Posterior vena cava (tissue), 2 donors: ENCODE measurements at places on chromosomes 7 and 10.

DNA sequence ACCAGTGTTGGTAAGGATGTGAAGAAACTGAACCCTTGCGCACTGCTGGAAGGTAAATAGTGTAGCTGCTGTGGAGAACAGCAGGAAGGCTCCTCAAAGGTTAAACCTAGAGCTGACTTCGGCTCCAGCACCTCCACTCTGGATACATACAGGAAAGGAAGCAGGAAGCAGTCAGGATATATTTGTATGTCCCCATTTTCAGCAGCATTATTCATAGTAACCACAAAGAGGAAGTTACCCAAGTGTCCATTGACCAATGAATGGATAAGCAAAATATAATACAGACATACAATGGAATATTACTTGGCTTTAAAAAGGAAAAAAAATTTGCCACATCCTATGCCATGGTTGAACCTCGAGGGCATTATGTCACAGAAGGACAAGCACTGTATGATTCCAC, 15.0 kb downstream of the RET start:
- no peak for DNase-seq

DNA sequence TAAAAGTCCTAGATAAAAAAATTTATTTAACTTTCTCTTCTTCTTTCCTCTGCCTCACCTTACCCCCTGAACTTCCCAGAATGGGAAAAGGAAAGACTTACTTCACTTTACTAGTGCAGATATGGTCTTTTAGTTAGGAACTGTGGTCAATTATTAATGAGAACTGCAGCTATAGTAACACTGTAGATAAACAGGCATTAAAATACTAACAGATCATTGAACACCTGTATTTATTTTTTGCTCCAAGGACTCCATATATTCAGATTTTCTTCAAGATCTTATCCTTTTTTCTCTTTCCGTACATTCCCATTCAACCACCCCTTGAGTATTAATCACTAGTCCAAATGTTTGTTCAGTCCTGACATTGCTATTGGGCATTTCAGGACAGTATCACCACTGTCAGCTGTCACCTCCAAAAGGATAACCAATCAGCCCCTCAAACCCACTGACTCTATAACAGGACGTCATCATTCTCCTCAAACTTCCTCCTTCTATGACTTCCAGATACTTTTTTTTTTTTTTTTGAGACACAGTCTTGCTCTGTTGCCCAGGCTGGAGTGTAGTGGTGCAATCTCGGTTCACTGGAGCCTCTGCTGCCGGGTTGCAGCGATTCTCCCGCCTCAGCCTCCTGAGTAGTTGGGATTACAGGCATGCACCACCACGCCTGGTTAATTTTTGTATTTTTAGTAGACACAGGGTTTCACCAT, 4.2 kb downstream of the CPVL start:
- DNase-seq, result no peak

DNA sequence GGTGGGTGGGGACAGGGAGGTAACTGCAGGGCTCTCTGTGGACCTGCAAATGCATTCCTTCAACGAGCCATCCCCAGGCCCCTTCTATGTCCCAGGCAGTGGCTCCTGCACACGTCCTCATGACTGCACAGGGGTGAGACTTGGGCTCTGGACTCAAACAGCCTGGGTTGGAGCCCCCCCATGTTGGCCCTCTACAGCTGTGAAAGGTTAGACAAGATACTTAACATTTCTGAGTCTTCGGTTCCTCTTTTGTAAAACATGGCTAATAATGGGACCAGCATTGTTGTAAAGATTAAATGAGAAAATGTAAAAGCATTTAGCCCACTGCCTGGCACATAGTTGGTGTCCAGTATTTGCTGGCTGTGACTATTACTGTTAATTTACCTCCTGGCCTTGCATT, 41.8 kb downstream of the CHST3 start:
- DNase-seq, result no peak

- no peak for DNase-seq
These were observed 516 bp downstream of the ZNHIT1 start for GRCh38 chr7:101218236-101219125.

DNA sequence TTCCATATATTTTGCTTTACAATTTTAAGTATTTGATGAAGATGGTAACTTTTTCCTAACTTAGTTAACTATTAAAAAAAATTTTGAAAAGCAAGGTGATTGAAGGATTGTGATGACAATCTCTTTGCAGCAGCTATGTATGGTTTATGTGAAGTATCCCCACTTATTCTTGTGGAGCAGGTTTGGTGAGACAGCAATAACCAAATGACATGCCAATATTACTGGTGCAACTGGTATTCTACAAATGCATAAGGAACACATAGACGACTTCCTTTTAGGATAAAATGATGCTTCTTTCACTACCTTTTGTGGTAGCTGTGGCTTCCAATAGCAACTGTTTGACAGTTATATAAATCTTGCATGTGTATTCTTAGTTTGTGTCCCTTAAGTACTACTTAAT, 465.3 kb downstream of the PLXDC2 start:
- no peak for DNase-seq

DNA sequence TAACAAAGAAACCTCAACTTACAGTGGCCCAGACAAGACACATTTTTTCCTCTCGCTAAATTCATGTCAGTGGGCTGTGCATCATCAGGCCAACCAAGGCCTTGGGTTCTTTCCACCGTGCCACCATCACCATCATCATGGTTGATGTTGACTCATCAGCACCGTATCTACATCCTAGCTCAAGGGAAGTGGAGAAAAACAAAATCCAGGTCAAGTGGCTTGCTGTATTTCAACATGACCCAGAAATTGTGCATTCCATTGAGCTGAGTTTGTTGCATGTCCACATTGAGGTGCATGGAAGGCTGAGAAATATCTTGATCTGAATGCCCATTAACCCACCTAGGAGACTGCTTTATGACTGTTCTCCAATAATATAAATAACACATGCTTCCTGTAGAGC, 312.4 kb upstream of the CDC14C start:
- DNase-seq, result no peak

- no peak for DNase-seq
These were observed 70.4 kb downstream of the ST8SIA6 start for GRCh38 chr10:17383801-17384555.

DNA sequence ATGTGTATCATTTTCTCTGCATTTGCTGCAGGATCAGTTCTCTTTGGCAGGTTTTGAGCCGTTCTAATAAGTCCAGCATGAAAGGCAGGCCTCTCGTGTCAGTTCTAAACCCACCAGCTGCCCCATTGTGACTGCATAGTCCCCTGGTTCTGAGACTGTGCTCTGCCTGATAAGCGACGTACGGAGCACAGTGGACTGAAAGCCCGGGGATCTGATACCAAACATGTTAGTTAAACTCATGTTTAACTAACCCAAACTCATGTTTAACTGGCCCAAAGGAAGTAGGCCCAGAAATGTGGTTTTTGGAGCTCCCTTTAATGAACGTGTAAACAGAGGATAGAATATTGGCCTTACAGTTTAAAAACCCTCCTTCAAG, 98.0 kb upstream of the PDCD4 start:
- no peak for DNase-seq

DNA sequence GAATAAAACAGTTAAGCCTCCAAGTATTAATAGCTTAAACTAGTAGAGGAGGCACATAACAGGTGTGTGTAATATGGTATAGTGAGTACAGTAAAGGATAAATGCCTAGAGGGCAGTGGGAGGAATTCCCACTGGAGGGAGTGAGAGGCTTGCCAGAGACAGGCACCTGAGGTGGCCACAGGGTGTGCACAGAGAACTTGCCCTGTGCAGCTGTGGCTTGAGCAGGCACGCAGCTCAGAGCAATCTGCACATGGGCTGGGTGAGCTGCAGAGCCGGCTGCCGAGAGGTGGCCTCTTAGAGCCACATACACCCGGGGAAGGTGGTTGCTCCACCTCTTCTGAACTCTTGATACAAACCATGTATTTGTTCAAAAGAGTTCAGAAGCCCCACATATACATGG, 237.1 kb downstream of the COBL start:
- DNase-seq, result no peak

- no peak for DNase-seq
These were observed 19.6 kb downstream of the GIMAP5 start for GRCh38 chr7:150756858-150757257.

- DNase-seq, result no peak
These were observed 110.7 kb downstream of the RALA start for GRCh38 chr7:39733881-39734632.

- peak; percentile 72 for DNase-seq
These were observed 2.6 kb upstream of the OPN4 start for GRCh38 chr10:86651631-86652331.

DNA sequence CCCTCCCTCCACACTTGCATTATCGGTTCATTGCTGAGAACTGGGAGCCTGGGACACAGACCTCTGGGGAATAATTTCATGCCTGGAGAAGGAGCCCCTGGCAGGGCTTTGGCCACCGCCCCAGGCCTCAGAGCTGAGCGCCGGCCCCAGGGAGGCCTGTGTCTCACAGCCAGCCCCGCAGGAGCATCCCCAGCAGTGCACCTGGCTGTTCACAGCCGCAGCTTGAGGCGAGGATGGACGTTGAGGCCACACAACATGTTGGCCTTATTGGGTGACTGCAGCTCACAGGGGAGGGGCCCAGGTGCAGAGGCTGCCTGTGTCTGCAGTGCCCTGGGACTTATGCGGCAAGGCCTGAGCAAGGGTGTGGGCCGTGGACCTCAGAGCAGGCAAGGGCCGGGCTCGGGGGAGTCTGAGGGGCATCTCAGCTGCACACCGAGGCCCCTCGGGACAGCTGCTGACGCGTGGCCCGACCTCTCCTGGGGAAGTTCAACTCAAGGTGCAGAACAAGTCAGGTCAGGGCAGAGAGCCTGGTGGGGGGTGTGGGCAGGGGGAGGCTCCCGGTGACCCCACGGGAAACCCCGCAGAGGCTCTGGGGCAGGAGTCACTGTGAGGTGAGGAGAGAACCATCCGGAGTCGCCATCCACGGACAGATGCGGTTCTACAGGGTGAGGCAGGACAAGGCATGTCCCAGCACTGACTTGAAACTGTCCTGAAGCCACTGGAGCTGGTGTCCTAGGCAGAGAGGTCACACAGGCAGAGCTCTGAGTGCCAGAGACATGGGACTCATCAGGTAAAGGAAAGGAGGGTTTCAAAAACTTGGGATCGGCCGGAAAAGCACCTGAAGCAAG, 13.1 kb upstream of the UBE3C start:
- DNase-seq, result no peak

DNA sequence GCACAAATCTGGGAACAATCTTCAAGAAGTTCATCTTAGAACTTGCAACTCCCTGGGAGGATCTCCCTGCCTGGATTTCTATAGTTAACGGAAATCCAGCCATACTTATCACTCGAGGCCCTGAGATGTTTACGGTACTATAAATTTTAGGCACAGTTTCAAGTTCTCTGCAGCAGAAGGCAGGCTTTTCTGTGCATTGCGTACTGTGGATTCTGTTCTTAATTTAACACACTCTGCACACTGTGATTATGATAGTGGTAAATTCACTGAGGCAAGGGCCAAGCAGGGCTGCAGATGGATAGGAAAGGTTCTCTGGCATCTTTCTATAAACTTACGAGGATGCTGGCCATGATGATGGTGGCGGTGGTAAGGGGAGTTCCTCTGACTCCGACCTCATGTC, 10.6 kb downstream of the INHBA start:
- no peak for DNase-seq

DNA sequence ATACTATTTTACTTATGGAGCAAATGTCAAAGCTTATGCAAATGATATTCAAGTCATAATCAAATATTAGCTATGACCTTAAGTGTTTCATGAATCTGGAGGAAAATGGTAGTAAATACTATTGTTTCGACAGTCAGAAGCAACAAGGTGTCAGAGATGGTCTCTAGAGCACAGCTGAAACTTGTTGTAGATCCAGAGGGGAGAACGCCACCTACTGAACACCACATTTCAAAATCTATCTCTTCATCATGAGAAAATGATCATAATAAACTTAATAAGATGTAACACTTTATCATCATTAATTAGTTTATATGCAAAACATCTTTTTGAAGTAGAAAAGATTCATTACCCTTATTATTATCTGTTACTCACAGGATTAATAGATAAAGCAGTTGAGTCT, 418.7 kb downstream of the GATA3 start:
- no peak for DNase-seq

DNA sequence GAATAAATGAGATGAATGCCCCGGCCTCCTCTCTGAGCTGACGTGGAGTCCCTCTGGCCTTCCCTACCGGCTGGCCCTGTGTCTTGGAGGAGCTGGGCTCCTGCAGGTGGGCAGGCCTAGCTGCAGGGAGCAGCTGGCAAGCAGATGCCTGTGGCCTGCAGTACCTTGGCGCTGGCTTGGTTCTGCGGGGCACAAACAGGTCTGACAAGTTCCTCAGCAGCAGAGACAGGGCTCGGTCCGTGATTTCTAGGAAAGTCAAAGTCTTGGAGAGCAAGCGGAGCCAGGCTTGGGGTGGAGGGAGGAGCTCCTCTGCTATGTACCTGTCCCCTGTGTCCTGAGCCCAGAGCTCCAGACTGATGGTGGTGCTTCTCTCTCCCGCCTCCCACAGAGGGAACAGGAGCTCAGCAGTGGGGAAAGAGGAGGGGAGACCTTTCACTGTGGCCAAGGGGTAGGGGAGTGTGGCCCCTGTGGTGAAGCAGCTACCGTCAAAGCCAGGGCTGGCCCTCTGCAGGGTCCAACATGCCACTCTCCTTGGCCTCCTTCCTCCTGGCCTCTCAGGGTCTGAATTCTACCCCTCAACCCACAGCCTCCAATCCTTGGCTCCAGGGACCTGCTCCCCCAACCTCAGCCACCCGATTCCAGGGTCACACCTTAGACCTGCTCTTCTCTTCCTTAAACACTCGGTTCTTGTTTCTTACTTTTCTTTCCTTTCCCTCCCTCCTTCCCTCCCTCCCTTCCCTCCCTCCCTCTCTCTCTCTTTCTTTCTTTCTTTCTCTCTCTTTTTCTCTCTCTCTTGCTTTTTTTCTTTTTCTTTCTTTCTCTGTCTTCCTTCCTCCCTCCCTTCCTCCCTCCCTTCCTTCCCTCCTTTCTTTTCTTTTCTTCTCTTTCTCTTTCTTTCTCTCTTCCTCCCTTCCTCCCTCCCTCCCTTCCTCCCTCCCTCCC, 20.1 kb downstream of the MYL10 start:
- no peak for DNase-seq

GRCh38 chr10:132255489-132256344, 52.0 kb downstream of the STK32C start:
- DNase-seq, result no peak

GRCh38 chr7:30252885-30253795, 31.3 kb upstream of the ZNRF2 start:
- DNase-seq, result peak; percentile 82

- DNase-seq, result no peak
These were observed 13.8 kb downstream of the LRRC4 start for GRCh38 chr7:128017460-128017859.

- no peak for DNase-seq
These were observed 3.5 kb upstream of the ACSL5 start for GRCh38 chr10:112370424-112370819.

DNA sequence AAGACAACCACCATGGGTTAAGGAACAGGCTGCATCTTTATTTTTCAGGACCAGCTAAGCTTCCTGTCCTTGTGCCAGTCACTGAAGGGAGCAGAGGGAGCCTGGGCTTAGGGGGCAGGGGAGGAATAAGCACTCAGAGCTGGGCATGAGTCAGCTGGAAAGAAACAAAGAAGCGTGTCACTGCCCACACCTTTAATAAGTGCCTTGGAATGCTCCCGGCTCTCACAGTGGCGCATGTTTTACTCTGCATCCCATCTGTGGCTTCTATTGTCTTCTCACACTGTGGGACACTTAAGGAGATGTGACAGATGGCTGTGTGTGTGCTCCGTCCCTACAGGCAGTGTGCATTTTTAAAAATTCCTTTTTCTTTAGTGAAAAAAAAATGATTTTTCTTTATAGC, 71.7 kb downstream of the MTURN start:
- DNase-seq, result no peak

- DNase-seq, result no peak
These were observed 196.3 kb downstream of the DNAJC1 start for GRCh38 chr10:21807180-21807579.
